ENCODE measurements at places on chromosomes 7 and 10.

DNA sequence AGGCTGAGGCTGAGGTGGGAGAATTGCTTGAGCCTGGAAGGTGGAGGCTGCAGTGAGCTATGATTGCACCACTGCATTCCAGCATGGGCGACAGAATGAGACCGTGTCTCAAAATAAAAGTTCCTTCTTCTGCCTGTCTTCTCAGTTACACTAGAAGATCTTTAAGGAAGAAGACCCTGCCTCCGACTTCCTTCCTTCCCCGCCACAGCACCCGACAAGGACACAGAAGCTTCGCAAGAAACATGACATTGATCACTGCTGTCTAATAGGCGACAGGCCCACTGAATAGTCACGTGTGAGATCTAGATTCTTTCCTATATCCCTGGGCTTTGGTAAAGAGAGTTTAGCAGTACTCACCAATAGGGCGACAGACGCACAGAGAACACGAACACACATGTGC lies 118.2 kb downstream of the PRPF18 start:
- DNase-seq, result no peak

DNA sequence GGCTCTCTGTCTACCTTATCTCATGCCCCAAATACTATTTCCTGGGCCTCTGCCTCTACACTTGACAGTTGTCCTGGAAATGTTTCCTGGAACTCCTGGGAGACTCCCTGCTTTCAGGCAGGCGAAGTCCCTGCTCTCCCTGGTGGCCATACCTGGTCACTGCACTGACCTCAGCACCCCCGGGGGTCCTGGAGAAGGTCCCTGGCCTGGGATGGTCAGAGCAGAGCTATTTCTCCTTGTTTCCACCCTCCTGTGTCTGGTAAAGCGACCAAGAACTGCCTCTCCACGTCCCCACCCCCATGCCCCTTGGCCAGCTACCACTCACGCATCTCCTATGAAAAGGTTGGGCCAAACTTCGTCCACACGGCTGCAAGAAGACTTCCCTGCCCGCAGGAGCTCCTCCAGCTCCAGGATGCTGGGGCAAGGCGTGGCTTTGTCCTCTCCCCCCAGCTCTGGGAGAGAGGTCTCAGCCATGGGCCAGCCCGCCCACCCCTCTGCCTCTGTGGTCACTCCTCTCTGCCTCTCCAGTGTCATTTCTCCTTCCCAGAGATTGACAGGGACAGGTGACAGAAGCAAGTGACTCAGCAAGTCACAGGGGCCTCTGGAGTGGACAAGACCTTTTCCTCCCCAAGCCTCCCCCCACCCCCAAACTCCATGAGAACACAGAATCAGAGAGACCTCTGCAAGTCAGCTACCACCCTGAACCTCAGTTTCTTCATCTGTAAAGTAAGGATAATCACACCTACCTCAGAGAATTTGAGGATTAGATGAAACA lies 2.6 kb upstream of the SAMD8 start:
- no peak for DNase-seq

DNA sequence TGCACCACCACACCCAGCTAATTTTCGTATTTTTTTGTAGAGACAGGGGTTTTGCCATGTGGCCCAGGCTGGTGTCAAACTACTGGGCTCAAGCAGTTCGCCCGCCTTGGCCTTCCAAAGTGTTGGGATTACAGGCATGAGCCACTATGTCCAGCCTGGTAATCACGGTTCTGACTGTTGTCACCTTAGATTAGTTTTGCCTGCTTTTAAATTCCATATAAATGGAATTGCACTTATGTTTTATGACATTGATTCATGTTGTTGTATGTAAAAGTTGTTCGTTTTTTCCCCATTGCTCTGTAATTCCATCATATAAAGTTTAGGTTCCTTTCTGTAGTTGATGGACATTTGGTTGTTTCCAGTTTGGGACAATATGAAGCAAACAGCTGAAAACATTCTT lies 106.0 kb downstream of the CAMK1D start:
- no peak for DNase-seq

- no peak for DNase-seq
These were observed 395.7 kb downstream of the THSD7A start for GRCh38 chr7:11436316-11436715.

DNA sequence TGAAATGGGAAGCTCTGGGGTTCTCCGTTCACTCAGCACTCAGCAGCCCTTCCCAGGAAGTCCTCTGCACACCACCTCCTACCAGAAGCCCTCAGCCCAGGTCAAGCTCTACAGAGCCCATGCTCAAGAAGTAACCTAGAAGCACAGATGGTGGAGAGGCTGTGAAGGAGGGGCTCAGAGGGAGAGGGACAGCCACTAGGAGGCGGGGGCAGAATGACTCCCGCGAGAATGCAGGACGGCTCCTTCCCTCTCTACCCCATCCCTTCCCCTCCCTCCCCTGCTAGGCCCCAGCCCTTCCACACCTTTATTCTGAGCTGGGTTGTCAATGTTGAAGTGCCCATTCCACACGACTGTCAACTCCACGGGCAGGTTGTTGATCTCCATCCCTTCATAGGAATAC lies 373.2 kb downstream of the PLXNA4 start:
- no peak for DNase-seq

DNA sequence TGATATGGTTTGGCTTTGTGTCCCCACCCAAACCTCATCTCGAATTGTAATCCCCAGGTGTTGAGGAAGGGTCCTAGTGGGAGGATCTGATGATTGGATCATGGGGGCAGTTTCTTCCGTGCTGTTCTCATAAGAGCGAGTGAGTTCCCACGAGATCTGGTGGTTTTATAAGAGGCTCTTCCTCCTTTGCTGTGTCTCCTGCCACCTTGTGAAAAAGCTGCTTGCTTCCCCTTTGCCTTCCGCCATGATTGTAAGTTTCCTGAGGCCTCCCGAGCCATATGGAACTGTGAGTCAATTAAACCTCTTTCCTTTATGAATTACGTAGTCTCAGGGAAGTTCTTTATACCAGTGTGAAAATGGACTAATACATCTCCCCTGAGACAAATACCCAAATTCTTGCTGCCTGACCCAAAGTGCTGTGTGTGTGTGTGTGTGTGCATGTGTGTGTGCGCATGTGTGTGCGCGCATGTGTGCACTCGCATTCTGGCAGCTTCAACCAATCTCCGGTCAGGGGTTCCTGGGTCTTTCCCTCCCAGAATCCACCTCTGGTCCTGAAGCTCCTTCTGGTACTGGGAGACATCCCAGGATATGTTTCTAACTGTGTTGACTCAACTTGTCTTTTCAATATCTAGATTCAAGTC lies 98.1 kb upstream of the LRRC4 start:
- no peak for DNase-seq

- no peak for DNase-seq
These were observed 36.1 kb downstream of the MAD1L1 start for GRCh38 chr7:2196381-2197378.

GRCh38 chr10:61958311-61958710 lies 56.8 kb downstream of the ARID5B start:
- DNase-seq, result no peak

GRCh38 chr7:151880688-151881087 lies 3.8 kb upstream of the PRKAG2 start:
- DNase-seq, result no peak

GRCh38 chr7:100358027-100358856 lies at the start of gene PILRB:
Gene PILRB (plus strand): TSS chr7:100358117. CDS start chr7:100358303, 186 bp downstream.
- DNase-seq, result no peak

GRCh38 chr10:60495338-60496055 lies 105.8 kb upstream of the ANK3 start:
- DNase-seq, result no peak

- DNase-seq, result no peak
These were observed 41.8 kb upstream of the HERPUD2 start for GRCh38 chr7:35736725-35737124.

DNA sequence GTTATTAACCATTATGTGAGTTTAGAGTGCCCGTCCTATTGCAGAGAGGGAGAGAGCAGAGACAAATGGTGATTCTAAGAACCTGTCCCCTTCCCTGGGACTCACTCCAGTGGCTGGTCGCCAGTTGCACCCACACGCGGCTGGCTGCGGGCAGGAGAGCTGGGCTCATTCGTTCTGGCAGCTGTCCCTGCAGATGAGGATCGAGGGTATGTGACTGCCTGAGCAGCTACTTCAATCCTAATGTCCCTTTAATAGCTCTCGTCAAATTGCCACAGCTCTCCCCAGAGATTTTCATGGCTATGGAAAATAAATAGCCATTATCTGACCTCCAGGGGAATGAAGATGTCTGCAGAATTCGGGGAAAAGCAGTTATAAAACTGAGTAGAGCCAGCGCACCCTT lies 41.6 kb downstream of the RBM28 start:
- DNase-seq, result no peak

DNA sequence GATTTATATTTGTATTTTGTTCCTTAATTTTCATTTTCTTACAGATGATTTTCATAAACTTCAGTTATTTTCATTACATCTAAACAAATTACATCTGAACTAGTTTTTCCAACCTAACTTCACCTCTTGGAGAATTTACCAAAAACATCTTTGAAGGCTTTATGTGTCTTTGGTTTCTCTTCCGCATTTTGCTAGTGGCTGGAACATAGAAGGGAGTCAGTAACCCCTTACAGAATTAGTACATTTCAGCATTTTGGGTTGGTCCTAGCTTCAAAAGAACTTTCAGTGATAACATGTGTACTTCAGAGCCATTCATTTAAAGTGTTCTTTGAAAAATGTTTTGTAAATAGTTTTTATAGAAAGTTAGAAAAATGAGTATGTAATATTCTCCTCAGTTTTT lies 169.8 kb upstream of the MTPN start:
- no peak for DNase-seq

DNA sequence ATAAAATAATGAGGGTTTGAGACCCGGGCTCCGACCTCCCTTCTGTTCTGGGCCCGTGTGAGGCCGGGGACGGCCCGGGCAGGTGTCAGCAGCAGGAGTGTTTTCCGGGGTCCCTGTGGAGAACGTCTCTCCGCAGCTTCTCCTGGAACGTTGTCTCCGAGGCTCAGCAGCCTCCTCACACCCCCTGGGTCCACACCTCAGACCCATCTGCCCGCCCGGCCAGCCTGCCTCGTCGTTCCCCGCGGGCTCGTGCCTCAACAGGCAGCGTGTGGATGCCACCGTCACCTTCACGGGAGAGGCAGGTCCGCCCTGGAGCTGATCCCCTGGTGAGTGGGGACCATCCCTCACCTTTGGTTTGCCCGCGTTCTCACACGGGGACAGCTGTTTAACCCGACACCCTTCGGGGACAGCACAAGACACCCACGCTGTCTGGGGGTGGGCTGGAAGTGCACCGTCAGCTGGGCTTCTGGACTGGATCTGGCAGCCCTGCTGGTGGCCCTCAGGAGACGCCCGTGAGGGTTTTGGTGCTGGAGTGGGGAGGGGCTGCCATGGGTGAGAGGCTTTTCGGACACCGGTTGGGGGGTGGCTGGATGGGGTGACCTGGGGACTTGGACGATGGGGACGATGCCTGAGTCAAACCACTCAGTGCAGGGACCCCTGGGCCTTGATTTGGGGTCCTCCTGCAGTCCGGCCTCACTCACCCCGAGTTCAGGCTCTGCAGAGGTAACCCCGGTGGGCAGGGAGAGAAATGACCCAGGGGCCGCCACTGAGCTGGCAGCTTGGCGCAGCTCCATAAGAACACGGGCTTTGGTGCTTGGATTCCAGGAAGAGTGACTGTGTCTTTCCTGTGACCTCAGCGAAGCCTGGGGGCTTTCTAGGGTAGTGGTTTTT lies 131.7 kb downstream of the DNAJB6 start:
- no peak for DNase-seq

GRCh38 chr10:72899545-72899944 lies 6.0 kb downstream of the OIT3 start:
- no peak for DNase-seq

DNA sequence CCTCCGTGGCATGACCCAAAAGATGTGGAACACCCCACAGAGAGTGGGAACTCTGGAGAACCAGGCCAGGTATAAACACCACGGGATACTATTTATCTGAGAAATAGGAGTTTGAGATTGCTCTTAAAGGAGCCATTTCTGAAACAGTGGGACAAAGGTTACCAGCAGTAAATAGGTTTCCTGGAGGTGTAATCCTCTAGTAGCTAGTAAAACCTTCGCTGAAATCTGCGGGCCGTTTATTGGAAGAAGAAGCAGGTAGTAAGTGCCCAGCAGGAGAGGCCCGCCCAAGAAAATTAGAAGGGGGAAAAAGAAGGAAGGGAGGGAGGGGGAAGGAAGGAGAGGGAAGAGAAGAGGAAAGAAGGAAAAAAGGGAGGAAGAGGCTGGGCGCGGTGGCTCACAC lies 51.6 kb downstream of the CHST3 start:
- DNase-seq, result no peak

GRCh38 chr7:129889133-129889844 lies 63.5 kb downstream of the UBE2H start:
- DNase-seq, result no peak
